ENCODE measurements at places on chromosomes 12 and 14.

- peak; percentile 79 for DNase-seq
Observed at GRCh38 chr14:64788706-64789105, 84.5 kb downstream of the PLEKHG3 start.

GRCh38 chr14:52269982-52270381 lies 2.5 kb downstream of the PTGDR start:
- no peak for DNase-seq

- DNase-seq: peak; percentile 83
Observed at GRCh38 chr12:58364389-58365086, 423.2 kb downstream of the ATP23 start.

DNA sequence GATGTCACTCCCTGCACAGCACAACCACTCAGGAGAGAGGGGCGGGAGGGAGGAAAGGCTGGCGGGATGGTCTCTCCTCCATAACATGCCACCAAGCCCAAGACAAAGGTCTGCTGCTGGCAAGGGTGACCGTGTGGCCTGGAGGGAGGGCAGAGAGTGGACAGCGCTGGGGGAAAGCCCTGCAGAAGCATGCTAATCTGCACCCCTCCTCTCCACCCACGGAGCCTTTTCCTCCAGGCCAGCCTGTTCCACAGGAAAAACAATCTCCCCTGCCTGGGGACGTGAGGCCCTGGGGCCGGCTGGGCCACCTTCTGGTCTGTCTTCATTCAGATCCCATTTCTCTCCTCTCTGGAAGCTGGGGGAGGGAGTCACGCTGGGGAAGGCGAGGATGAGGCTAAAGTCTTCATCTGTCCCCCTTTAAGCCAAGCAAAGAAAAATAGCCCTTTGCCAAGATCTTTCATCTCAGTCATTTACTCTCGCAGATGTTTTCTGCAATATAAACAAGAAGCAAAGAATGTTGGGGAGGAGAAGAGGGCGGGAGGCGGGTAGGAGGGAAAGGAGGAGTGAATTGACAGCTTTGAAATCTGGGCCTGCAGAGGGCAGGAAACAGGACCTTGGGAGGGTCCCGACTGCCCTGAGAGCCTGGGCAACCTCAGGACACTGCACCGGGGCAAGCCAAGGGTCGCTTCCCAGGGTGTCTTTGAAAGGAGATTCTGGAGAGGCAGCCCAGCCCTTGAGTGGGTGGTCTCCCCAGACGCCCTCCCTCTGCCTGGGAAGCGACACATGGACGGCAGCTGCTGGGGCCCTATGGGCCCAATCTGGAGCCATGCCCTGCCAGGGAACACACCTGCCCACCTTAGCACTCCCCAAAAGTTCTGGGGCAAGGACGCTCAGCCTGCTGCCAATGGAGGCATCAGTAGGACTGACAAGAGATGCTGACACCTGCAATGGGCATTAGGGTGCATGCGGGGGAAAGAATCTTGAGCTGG lies 133.6 kb downstream of the ZFP36L1 start:
- peak; percentile 49 for DNase-seq

- no peak for DNase-seq
Observed at GRCh38 chr12:1805441-1806081, 14.8 kb upstream of the LRTM2 start.

GRCh38 chr12:94534774-94535509 lies 75.3 kb upstream of the CEP83 start:
- DNase-seq: no peak

DNA sequence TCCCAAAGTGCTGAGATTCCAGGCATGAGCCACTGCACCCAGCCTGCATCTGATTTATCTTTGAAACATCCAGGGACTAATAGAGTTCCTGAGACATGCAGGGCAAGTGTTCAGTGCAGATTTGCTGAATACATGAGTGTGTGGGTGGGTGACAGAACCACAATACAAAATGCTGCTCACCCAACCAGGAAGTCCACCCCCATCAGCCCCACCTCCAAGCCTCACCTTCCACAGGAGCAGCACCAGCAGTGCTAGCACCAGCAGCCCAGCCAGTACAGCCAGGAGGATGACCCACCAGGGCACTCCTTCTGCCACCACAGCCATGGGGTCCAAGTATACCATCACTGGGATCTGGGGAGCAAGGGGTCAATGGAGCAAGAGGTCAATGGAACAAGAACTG lies 20.0 kb downstream of the ITGA7 start:
- DNase-seq: no peak

DNA sequence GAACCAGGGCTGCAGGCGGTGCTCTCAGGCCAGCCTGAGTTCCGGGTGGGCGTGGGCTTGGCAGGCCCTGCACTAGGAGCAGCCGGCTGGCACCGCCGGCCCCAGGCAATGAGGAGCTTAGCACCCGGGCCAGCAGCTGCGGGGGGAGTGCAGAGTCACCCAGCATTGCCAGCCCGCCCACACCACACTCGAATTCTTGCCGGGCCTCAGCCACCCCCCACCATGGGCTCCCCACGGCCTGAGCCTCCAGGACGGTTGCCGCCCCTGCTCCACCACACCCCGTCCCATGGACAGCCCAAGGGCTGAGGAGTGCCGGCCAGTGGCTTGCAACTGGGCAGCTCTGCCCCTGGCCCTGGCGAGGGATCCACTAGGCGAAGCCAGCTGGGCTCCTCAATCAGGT lies 453.4 kb downstream of the TMTC2 start:
- DNase-seq: no peak

DNA sequence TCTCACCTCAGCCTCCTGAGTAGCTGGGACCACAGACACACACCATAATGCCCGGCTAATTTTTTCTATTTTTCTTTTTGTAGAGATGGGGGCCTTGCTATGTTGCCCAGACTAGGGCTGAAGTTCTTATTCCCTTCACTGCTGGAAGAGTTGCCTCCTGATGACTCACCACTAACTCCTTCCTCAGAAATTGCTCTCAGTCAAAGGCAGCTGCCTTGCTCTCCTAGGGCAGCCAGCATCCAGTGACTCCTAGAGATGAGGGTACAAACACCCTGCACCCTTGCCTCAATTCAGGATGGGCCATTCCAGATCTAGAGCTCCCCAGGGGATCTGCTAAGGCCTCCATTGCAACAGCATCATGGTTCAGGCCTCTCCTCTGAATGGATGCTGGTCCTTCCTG lies 54.0 kb upstream of the RASSF8 start:
- DNase-seq: peak; percentile 7

- no peak for DNase-seq
Observed at GRCh38 chr14:103889313-103890051, 38.8 kb upstream of the TDRD9 start.

DNA sequence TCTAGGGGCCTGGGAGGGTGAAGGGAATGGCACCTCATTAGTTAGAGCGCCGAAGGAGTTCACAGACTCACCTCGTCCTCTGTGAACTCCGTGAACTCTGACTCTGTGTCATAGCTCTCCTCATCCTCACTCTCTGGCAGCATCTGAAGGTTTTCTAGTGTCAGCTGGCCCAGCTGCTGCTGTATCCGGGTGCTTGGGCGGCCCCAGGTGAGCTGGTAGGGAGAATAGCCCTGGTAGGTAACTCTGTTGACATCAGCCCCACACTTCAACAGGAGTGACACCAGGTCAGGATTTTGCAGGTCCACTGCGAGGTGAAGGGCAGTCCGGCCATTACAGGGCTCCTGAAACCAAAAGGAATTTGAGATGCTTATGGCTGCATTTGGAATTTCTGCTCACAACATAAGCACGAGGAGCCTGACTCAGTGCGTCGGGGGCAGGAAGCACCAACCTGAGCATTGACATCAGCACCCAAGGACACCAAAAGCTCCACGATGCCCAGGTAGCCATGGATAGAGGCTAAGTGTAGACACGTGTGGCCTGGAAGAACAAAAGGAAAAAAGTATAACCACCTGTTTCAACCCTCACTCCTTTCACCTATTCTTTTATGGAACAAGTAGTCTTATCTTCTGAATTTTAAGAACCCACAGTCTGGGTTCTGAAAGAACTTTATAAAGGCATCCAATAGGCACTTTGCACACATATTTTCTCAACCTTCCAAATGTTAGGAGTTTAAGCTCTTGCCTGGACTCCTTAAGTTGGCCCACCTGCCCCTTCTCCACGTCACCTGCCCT lies 2.0 kb downstream of the NFKBIA start:
- DNase-seq: no peak

Data from hepatic stellate cell (primary cell).